Fibroblast of lung (primary cell): ENCODE measurements at places on chromosomes 2 and 18.

DNA sequence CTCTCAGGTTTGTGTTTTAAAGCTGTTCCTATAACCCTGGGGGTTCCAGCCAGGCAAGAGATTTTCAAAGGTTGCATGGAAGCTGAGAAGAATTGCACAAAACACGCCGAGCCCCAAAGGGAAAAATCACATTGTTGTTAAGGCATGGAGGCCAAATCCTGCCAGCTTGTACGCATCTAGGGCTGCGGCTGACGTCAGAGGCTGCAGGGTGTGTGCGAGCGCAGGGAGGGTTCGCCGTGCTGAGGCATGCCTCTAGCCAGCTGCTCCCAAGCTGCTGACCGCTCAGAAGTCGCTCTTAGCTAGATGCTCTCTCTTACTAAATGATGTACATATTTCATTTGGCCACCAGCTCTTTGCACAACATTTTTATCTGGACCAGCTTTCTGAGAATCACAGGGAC is 191.8 kb downstream of the LPIN1 start:
- DNase-seq = no peak

- no peak for DNase-seq
Observed at GRCh38 chr2:9221223-9221622, 14.6 kb downstream of the ASAP2 start.

- DNase-seq = no peak
Observed at GRCh38 chr2:163198007-163198406, 359.4 kb upstream of the KCNH7 start.

DNA sequence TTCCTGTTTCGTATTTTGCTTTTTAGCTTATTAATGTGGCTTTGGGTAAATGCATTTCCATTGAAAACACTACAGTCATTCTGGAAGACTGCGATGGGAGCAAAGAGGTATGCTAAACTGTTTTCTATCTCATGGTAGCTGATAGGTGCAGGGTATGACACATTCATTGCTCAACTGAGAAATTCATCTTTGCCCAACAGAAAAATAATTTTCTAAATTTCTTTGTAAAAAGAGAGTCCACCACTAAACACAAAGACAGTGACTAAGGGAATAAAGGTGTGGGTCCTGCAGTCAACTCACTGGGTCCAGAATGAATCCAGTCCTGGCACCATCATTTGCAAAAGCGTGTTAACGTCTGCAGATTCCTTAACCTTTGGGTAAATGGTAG is 19.9 kb downstream of the ERMN start:
- DNase-seq = no peak

GRCh38 chr2:148177559-148177958 is 156.7 kb downstream of the MBD5 start:
- DNase-seq = no peak

DNA sequence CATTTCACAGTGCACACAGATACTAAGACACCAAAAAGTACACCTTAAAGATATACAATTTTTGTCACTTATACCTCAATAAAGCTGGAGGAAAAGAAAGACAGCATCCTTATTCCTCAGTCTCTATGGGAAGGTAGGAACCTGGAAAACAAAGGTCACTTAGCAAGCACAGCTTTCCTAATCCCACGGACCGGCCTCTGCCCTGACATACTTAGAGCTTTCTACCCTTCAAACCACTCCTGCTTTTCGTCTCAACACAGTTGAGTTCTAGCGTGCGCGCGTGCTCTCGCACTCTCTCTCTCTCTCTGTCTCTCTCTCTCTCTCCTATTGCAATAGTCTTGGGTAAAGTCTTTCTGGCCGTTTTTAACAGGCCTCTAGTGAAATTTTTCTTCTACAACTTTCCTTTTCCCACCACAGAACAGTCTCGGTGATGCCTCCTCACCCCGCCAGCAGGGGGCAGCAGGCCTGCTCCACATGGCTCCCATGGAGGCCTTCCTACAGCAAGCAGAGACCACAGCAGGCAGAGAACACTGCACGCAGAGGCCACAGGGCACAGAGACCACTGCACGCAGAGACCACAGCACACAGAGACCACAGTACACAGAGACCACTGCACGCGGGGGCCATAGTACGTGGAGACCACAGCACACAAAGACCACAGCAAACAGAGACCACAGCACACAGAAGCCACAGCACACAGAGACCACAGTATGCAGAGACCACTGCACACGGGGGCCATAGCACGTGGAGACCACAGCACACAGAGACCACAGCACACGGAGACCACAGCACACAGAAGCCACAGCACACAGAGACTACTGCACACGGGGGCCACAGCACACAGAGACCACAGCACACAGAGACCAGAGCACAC is 106.9 kb downstream of the FBXO15 start:
- no peak for DNase-seq

DNA sequence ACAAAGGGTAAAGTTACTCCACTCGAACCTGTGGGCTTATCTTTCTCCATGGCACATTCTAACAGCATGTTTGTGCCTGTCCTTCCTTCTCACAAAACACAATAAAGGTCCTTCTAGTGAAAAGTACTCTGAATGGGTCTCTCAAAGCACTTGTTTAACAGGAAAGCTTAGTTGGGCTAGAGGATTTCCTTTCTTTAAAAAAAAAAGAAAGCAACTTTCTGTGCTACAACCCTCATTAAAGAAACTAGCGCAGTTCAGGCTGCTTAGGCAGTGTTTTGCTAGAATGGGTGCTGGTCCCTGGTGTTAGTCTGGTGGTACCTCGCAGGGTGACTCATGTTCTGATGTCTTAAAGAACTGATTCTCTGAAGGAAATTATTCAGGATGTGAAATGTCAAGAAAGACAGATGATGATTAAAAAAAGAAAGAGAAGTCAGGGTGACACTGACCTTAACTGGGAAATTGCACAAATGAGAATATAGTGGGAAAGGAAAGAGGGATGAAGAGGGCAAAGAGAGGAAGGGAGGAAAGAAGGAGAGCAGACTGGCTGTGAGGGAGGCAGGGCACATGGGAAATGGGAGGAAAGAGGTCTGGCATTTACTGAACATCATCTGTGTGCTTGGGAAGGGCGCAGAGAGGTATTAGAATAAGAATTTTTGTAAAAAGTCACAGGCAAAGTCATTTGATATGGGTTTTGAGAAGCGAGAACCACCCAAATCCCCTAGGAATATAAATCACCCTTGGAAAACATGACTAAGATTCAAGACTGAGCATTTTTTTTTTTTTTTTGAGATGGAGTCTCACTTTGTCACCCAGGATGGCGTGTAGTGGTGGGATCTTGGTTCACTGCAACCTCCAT is 74.9 kb downstream of the ATP8B1 start:
- peak; percentile 79 for DNase-seq

DNA sequence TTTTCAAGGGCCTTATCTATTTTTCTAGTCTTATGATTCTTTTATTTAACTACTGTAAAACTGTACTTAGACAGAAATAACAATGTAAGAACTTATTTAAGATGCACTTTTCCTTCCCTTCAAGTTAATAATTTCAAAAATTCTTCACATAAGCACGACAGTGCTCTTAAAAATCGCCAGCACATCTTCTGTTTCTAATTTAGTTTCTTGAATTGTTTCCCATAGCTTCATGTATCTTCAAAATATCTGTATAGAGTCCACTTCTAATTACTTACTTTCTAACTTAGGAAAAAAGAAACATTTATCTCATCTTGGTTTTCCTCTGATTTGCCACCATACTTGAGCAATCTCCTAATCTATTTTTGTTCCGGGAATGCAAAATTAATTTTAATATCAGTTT is 196.1 kb downstream of the BABAM2 start:
- no peak for DNase-seq

- no peak for DNase-seq
Observed at GRCh38 chr2:223994562-223995162, 37.4 kb downstream of the MRPL44 start.

DNA sequence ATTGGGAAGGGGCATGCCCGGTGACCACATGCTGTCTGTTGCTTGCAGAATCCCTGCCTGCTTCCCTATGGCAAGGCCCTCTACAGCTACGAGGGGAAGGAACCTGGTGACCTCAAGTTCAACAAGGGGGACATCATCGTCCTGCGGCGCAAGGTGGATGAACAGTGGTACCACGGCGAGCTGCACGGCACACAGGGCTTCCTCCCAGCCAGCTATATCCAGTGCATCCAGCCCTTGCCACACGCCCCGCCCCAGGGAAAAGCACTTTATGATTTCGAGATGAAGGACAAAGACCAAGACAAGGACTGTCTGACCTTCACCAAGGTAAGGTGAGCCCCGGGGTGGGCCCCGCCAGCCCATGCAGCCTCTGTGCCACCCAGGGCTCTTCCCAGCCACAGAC is 218.6 kb downstream of the SH3RF3 start:
- DNase-seq = no peak

GRCh38 chr2:41414486-41415230 is 633.2 kb upstream of the PKDCC start:
- peak; percentile 20 for DNase-seq

GRCh38 chr2:126431136-126431535 is 224.8 kb upstream of the GYPC start:
- DNase-seq = no peak

DNA sequence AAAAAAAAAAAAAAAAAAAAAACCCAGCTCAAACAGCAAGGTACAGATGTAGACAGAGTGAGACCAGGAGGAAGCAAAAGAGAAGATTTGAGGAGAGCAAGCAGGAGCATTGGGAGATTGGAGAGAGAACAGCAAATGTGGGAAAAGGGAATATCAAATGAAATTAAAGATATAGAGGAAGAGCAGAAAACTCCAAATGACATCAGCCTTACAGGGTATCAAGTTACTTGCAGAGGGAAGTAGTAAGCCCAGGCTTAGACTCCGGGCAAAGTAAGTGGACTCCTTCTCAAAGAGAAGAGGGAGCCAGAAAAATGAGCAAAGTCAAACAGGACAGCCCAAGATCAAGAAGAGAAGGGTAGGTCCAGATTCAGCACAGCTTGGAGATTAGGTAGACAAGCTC is 93.3 kb upstream of the PPP1CB start:
- DNase-seq = peak; percentile 87

DNA sequence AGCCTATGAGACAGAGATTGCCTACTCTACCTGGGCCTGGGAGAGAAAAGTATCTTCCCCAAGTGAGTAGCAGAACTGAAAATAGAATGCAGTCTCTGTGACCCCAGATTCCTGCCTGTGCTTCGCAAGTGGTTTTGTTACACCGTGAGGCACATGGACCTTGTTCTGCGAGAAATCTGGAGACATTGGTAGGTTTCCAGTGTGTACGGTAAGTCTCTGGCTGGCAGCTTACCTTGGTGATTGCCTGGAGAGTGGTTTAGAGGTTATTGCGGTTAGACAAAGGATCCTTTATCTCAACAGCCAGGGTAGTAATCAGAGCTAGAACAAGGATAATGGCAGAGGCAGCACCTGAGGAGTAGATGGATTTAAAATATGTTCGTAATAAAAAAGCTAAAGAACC is 606.0 kb upstream of the GCFC2 start:
- DNase-seq = no peak
